ENCODE measurements at places on chromosomes 12 and 14.
A peak's percentile ranks its signal among the peaks of the same experiment; 100 is the strongest.

- no peak for DNase-seq
These were observed 66.7 kb downstream of the GALNT16 start for GRCh38 chr14:69326611-69327010.

DNA sequence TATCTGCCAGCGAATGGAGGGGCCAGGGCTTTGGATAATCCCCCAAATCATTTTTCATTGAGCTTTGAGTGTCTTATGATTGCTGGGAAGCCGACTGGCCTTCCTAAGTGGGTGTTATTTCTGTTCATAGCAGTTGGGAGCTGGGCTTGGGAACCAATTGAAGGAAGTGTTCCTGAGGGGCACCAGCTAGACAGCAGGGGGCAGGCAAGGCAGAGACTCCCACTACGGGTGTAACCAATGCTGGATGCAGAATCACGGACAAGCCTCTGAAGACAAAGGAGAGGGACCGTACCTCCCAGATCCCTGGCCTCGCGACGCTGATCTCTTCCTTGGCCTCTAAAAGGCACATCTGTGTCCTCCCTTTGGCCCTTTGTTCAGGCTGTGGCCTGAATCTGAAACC is 149.0 kb upstream of the PRMT8 start:
- DNase-seq = no peak

- no peak for DNase-seq
These were observed 91.1 kb downstream of the SCARB1 start for GRCh38 chr12:124772289-124773170.

- no peak for DNase-seq
These were observed 9.5 kb upstream of the LTBP2 start for GRCh38 chr14:74621556-74621955.

DNA sequence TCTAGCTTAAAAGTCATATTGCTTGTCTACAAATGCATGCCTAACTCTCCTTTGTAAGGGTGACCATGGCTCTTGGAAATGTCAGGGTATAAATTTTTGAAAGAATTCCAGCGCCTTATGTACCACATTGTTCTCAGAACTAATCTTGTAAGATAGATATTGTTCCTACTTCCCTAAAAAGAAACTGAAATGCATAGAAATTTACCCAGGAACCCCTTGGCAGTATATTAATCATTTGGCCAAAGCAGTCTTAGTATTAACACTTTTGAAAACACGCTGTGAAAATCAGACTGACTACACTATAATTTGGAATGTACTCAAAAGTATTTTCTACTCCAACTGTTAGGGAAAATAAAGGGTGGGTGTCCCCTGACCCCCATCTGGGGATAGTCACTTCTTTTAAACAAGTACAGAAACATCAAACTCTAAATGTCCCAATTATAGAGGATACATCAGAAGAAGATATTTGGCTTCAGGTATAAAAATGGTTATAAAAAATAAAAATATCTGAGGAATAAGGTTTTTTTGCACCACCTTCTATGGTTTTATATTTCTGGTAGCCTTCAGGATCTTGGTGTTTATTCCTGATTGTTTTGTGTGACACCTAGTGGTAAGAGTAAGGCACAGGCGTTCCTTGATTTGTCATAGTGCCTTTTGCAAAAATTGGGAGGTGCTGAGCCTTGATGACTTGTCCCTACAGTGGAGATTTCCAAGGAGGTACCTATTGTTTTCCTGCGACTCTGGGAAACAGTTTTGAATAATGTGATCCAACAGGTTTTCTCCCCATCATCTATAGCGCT is 2.2 kb upstream of the NFKBIA start:
- DNase-seq = no peak

- no peak for DNase-seq
These were observed 110.2 kb downstream of the PPP2R5E start for GRCh38 chr14:63432888-63433552.

- DNase-seq = no peak
These were observed 34.9 kb downstream of the ZDHHC17 start for GRCh38 chr12:76798864-76799263.

GRCh38 chr12:29255042-29255441 is 106.0 kb downstream of the FAR2 start:
- DNase-seq = no peak

GRCh38 chr12:131863711-131864396 is 30.6 kb upstream of the ULK1 start:
- no peak for DNase-seq

- DNase-seq = no peak
These were observed 53.3 kb upstream of the CDKN3 start for GRCh38 chr14:54343272-54344121.

- peak; percentile 62 for DNase-seq
These were observed 6.2 kb downstream of the AMN start for GRCh38 chr14:102928412-102929240.

DNA sequence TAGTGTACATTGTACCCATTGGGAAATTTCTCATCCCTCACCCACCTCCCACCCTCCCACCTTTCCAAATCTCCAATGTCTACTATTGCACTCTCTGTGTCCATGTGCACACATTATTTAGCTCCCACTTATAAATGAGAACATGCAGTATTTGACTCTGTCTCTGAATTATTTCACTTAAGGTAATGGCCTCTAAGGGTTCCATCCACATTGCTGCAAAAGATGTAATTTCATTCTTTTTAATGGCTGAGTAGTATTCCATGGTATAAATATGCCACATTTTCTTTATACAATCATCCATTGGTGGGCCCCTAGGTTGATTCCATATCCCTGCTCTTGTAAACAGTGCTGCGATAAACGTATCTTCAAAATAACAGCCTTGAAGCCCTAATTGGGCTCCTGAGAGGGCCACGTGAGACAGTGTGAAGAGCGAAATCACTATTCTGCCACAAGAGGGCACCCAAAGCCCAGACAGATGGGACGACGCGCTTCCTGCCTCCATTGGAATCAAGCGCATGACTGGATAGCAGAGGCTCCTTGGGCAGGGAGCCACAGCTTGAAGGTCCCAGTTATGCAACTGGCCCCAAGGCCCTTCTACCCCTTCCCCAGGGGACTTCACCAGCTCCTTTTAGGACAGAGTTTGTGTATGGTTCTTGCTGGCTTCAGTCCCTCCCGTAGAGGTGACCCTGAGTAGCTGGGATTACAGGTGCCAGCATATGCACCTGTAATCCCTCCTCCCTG is 21.3 kb upstream of the CD27 start:
- no peak for DNase-seq

Measured in stimulated activated CD8-positive, alpha-beta memory T cell treated with anti-CD3 and anti-CD28 coated beads, Interleukin-2, amount 100 ng/mL, for 48 hours (primary cell).